ENCODE measurements at places on chromosomes 5 and 9.

DNA sequence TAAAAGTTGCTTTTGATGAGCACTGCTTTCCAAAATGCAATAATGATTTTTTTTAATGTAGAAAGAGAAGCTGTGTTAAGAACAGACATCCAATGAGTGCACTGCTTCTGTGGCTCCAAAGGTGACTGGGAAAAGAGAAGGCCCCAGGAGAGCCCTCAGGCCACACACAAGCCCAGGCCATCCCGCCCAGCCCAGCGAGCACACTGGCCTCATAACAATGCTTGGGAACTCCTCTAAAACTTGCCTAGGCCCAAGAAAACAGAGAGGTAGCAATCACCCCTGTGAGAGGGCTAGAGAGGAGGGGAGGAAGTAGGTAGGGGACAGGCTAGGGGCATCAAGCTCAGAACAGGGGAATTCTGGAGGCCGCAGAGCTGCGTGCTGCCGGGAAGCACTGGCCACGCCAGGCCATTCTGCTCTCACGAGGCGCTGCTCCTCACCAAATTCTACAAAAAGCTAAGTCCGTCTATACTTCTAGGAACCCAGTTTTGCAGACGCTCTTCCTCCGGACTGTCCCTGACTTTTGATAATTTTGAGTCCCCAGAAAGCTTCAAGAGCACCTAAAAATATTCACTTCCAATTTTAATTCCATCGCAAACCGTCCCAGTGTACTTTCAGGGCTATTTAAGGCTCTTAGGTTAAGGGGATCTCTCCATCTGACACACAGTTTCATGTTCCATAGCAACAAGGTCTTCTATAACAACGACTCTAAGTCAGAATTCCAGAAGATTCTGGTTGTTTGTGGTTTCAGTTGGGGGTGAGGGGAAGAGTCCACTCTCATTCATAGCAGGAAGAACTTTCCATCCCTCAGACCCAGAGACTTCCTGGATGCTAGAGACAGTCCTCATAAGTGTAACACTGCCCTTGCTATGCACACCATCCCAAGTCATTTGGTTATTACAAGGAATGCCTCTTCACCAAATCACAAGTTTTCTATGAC is 51.0 kb downstream of the HABP4 start:
- no peak for DNase-seq

- no peak for DNase-seq
Observed at GRCh38 chr9:14289916-14290315, 24.0 kb downstream of the NFIB start.

DNA sequence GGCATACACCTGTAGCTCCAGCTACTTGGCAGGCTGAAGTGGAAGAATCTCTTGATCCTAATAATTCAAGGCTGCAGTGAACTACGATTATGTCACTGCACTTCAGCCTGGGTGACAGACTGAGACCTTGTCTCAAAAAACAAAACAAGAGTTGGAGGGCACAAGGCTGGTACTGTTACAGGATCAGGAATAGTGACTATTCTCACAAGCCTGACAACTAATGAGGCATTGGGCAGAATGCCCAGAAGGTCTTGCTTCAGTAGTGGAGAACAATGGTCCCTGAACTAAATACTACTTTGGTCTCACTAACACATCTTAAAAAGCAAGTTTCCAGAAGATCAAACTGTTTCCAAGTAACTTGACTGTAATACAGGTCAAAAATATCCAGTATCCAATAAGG is 182.9 kb upstream of the RFX3 start:
- DNase-seq = no peak

DNA sequence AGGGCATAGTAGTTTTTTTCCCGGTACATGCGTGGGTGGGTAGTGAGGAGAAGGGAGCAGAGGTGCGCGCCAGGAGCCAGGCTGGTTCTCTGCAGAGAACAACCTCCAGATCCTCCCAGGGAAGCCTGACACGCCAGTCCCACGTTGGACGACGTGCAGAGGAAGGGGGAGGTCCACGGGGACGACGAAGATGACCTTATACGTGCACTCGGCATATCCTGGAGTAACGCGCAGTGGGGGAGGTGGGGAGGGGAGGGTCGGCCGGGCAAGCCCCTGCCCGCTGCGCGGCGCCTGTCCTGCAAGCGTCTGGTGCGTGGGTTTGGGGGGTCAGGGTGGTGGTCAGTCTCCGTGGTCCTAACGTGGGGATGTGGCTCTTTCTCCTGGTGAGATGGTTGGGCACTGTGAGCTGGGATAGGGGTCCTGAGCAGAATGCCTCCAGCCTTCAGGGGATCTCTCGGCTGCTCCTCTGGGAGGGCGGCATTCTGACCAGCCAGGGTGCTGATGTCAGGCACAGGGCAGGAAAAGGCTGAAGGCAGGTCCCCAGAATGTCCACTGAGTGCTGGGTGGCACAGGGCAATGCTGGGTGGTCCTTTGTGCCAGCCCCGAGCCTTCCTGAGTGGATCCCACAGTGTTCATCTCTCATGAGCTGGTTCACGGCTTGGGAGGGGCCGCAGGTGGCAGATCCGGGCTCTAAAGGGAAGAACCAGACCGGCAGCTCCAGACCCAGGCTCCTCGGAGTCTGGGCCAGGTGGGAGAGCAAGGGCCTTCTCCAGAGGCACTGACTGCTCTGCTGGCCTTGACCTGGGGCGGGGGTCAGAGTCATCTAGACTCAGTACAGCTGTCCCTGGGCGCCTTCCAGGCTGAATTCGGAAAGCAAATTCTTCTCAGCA is 10.5 kb upstream of the SCGB3A1 start:
- DNase-seq = no peak

GRCh38 chr5:167900340-167900935 is 391.0 kb upstream of the WWC1 start:
- no peak for DNase-seq

DNA sequence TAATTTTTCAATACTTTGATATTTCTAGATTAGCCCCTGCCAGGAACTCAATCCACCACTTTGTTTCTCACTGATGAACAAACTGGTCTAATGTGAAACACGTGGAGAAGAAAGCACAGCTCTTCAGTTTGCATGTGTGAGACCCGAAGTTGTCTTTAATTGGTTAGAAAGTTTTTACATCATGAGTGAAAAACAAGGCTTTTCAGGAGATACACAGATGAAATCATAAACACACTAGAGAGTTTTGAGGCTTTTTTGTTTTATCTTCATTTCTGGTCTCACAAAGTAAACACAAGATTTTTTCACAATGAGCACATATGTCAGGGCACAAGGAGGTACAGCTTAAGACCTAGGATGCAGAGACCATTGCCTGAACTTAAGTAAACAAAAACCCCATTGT is 84.5 kb upstream of the MOCS2 start:
- DNase-seq = no peak

- no peak for DNase-seq
Observed at GRCh38 chr5:172293054-172293744, 9.6 kb upstream of the UBTD2 start.

- no peak for DNase-seq
Observed at GRCh38 chr5:92372766-92373165, 989.6 kb upstream of the ARRDC3 start.

- DNase-seq = peak; percentile 54
Observed at GRCh38 chr9:112754578-112754977, 4.0 kb downstream of the SNX30 start.

DNA sequence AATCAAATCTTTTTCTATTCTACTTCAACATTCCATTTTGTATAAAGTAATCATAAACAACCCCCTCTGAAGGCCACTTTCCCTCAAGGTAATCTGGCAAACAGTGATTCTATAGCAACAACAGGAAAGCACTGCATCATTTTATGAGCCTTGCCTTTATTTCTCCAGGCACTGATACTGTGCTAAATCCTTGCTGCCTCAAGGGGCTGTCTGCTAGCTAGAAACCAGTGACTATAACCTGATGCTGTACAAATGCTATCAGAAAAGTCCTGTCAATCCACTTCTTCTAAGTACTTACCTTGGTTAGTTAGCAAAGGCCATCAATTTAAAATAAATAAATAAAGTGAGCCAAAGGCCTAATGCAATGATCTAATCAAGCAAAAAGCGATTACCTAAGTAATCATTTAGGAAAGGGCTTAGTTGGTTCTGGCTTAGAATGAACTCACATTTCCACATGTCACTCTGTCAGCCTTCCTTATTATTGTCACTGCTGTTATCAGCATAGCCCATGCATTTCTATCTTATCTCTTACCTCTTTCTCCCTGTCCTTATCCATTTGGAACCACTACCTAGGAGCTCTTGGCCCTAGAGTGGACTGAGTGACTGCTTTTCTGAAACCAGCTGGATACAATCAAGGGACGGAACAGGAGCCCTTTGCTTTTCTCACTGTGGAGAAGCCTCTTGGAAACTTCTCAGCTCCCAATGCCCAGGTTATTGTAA is 246.1 kb upstream of the MEF2C start:
- DNase-seq = no peak

DNA sequence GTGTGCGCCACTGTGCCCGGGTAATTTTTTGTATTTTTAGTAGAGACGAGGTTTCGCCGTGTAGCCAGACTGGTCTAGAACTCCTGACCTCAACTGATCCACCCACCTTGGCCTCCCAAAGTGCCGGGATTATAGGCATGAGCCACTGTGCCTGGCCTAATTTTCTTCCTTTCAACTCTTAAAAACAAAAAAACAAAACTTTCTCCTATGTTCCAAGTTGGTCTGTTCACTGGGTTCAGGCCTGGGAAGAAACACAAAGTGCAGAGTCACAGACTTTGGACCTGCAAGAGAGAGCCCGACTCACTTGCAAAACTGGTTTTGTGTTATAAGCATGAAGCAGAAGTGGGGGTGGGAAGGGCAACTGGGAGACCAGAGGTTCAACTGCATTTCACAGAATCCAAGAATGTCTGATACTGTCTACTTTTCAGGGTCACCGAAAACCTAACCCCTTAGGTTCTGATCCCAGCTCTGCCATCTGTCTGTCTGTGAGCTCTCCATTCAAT is 5.2 kb upstream of the HDHD3 start:
- no peak for DNase-seq

GRCh38 chr5:122408592-122409224 is 96.7 kb downstream of the SNCAIP start:
- no peak for DNase-seq

DNA sequence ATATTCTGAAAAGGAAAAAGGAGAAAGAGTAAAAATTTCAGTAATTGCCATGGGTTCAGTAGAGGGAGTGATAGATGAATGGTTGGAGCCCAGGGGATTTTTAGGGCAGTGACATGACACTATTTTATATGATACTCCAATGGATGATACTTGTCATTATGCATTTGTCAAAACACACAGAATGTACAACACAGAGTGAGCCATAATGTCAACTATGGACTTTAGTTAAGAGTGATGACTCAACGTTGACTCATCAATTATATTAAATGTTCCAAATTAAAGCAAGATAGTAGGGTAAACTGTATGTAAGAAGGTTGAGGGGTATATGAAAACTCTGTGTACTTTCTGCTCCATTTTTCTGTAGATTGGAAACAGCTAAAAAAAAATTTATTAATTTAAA is 586.4 kb downstream of the TAF11L14 start:
- DNase-seq = no peak

DNA sequence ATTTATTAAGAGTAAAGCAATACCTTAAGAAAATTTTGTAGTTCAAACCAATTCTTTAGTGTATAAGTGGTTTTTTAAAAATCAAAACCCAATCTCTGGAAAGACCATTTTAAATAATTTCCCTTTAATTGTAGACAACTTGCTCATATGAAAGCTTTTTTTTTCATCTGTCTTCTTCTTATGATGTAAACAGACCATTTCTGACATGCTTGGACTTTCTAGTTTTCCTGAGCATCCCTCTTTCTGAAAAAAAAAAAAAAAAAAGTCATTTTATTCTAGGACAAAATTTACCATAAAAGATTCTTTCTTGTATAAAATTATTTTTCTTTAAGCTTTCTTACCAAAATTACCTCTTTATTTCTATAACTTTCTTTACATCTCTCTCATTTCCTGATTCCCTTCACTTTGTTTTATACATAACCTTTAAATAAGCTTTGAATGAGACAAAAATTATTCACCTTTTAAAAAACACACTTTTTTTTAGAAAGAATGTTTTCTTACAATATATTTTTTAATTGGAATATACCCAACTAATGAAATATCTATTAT is 67.5 kb downstream of the COL15A1 start:
- DNase-seq = no peak
